ENCODE measurements at places on chromosomes 16 and 17.
A peak's percentile ranks its signal among the peaks of the same experiment; 100 is the strongest.

- no peaks in the 10 kb centered on the region for H3K36me3 ChIP-seq
- H3K4me3 ChIP-seq: no peak overlapping the region
- no peaks in the 10 kb centered on the region for H3K4me1 ChIP-seq
- DNase-seq: no peak
Observed at GRCh38 chr16:13798211-13798610, 121.7 kb upstream of the ERCC4 start.

DNA sequence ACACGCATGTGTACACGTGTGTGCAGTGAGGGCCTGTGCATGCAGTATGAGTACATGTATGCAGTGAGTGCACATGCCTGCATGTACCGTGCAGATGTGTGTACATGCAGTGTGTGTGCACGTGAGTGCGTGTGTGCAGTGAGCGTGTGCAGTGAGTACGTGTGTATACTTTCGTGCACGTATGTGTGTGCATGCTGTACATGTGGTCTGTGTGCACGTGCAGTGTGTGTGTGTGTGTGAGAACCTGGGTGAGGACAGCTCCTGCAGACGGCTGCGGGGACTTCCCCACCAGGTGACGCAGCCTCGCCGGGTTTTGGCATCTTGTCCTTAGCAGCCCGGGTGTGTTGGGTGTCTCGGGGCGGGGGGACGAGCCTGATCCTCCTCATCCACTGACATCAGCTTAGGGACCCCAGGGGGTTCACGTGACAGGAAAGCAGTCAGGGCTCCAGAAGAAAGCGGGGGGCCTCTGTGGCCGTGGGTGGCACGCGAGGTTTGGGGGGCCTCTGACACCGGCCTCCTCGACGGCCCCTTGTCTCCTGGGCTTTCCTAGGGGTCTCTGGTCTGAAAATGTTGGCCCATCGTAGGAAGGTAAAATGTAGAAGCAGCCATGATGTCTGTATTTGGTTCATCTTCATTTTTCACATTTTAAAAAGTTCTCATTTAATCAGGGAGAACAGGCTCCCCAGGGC is 119.6 kb upstream of the ZNF750 start:
- no peak for DNase-seq
- no peaks in the 10 kb centered on the region for H3K27me3 ChIP-seq
- peaks cover 9% of the 10 kb centered on the region for H3K4me1 ChIP-seq
- H3K27ac ChIP-seq: no peak overlapping the region
- H3K4me3 ChIP-seq: no peak overlapping the region

- peaks cover 14% of the 10 kb centered on the region for H3K4me1 ChIP-seq
- peak; percentile 61 for DNase-seq
- H3K4me3 ChIP-seq: peak overlapping the region; percentile 92
- peaks cover 3% of the 10 kb centered on the region for H3K36me3 ChIP-seq
- no peaks in the 10 kb centered on the region for H3K27me3 ChIP-seq
Observed at GRCh38 chr16:88651276-88651988, 579 bp upstream of the CYBA start.

DNA sequence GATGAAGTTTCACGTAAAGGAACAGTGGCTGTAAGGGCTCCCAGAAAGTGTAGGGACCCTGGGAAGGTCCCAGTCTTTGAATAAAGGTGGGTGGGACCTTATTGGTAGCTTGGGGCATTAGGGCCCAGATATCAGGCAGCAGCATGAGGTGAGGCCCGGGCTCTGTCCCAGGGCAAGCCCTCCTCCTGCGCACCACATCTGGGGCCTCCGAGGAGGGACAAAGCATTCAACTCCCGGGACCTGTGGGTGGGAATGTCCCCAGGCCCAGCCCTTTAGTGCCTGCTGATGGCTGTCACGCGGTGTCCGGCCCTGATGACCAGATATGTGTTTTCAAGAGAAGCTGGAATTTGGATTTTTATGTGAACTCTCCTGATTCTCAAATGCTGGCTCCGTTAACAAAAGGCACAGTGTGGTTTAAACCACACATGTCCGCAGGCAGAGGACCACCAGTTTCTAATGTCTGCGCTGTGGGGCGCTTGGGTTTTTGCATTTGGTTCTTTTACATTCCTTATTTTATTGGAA is 30.4 kb downstream of the RAI1 start:
- H3K36me3 ChIP-seq: peaks cover 3% of the 10 kb centered on the region
- peaks cover 10% of the 10 kb centered on the region for H3K27me3 ChIP-seq
- peaks cover 13% of the 10 kb centered on the region for H3K4me1 ChIP-seq
- no peak for DNase-seq
- H3K4me3 ChIP-seq: no peak overlapping the region
- H3K27ac ChIP-seq: no peak overlapping the region

GRCh38 chr16:27426423-27427408 is 24.7 kb downstream of the IL21R start:
- H3K27me3 ChIP-seq: no peaks in the 10 kb centered on the region
- H3K4me1 ChIP-seq: peaks cover 15% of the 10 kb centered on the region
- peak overlapping the region; percentile 74 for H3K4me3 ChIP-seq
- DNase-seq: peak; percentile 61
- no peaks in the 10 kb centered on the region for H3K36me3 ChIP-seq

GRCh38 chr17:4870855-4871254 is 28.5 kb upstream of the C17orf107 start:
- no peak for DNase-seq
- peak overlapping the region; percentile 41 for H3K27ac ChIP-seq
- H3K27me3 ChIP-seq: no peaks in the 10 kb centered on the region
- peaks cover 6% of the 10 kb centered on the region for H3K36me3 ChIP-seq

DNA sequence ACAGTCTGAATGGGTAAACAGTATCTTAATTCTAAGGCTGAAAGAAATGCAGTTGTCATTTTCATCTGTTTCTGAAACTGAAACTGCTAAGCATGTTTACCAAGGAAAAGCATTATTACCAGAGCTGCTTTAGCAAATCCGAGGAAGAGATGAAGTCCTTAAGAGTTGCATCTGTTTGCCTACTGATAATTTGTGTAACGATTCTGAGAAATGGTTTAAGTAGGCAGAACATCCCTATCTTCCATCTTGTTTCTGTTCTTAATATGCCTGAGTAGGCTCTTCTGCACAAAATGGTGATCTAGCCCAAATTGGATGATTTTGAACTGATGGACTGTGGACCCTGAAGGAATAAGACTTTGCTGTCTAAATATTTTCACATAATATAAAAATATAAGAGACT is 34.9 kb downstream of the NUP93 start:
- no peaks in the 10 kb centered on the region for H3K27me3 ChIP-seq
- H3K4me1 ChIP-seq: peaks cover 10% of the 10 kb centered on the region
- H3K27ac ChIP-seq: no peak overlapping the region
- no peak for DNase-seq
- H3K36me3 ChIP-seq: peaks cover 3% of the 10 kb centered on the region

Data from T-helper 17 cell (primary cell).